A673 (cell line): ENCODE measurements at places on chromosomes 7 and 10.

DNA sequence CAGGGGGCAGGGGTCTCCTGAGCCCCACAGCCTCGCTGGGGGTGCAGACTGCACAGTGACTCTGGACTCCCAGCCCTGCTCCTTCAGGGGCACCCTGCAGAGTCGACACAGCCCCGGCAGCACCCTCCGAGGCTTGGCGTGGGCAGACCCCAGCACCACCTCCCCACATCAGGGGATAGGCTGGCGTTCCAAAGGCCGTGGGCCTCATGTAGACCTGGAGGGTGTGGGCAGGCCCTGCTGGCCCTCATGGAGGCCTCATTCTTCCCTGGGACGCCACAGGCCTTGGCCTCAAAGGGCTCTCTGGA is 265.9 kb downstream of the ELFN1 start:
- no peak for DNase-seq

DNA sequence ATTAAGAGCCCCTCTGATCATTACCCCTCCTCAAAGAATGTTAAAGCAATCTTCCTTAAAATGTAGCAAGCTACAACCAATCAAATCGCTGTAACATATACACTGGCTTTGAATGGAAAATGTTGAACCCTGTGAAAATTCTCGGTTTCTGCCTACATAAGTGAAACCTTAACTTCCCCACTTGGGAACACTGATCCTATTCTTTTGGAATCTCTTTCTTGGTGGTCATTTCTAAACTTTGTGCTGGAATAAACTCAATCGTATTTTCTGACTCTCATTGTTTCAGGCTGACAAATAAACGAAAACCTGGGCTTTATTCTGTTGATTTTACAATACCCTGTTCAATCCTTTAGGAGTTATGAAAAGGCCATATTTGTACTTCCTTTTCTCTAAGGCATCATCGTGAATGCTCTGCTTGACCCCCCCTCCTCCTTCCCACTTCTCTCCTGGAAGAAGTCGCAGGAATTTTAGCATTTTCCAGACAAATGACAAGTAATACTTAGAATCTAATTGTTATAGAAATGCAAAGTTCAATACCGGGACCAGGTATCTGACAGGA is 155.1 kb upstream of the FAM13C start:
- DNase-seq: no peak

DNA sequence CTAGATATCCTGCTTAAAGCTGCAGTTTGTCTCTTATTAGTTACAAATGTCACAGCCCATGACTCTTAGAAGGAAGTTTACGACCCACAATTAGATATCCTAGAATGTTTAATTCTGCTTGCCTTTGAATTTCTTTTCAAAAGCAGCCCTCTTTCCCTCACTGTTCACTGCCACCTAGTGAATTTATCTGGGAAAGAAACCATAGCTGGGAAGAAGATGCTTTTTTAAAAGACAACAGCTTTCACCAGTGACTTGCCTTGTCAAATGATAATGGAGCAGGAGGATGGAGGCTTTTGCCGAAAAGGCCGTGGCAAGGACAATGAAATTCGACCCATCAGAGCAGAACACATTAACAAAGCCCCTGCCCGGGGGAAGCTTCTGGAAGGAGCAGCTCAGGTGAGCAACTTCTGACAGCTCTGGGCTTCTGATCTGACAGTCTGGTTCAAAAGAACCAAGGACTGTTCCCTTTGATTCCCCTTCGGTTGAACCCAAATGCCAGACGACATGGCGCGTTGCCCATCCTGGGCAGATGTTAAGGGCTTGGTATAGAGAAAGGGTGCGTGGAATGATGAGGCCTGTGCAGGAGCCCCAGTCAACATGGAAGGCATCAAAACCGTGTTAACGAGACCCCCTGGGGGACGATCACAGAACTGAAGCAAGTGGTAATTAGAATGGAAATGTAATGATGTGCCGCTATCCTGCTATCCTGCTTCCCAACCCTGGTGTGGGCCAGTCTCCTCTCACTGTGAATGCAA is 236.8 kb downstream of the FRMD4A start:
- DNase-seq: peak; percentile 25

GRCh38 chr10:35135861-35136260 is 9.2 kb downstream of the CREM start:
- DNase-seq: no peak

GRCh38 chr10:22324413-22324812 is 3.5 kb downstream of the BMI1 start:
- DNase-seq: no peak

DNA sequence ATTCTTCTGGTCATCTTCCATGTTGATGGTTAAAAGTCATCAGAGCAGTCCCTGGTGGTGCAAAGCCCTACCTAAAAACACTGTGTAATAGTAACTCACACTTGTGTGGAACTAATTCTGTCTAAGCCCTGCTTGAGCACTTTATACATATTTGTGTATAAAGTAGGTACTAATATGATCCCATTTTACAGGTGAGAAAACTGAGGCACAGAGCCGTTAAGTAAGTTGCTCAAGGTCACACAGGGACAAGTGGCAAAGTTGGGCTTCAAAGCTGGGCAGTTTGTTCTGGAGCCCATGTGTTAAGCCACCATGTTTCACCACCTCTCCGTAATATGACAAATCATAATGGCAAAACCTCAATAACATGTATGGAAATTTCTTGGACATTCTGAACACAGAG is 48.1 kb downstream of the BPGM start:
- no peak for DNase-seq

GRCh38 chr10:104317726-104318299 is 20.5 kb downstream of the ITPRIP start:
- DNase-seq: no peak

DNA sequence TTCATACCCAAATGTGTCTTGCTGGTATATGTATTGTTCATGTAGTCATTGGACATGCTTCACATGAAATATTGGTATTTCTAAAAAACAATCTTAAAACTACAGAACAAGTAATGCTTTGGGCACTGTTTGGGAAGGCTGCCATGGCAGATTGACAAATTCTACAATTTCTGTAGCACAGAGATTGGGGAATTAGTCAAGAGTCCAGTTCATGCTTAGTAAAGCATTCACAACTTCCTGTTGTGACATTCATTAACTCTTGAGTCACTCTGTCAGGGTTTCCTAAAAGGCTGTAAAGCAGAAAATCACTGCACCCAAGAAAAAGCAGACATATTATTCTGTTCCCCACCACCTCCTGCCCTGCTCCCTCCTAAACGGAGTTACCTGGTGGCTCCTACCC is 398.9 kb downstream of the PHTF2 start:
- DNase-seq: peak; percentile 52
